ENCODE measurements at places on chromosomes 1 and 21. TPM values are rescaled to one million over a fixed set of nuclear protein-coding genes. Genes with fewer than 3 reads are reported as not detected.

DNA sequence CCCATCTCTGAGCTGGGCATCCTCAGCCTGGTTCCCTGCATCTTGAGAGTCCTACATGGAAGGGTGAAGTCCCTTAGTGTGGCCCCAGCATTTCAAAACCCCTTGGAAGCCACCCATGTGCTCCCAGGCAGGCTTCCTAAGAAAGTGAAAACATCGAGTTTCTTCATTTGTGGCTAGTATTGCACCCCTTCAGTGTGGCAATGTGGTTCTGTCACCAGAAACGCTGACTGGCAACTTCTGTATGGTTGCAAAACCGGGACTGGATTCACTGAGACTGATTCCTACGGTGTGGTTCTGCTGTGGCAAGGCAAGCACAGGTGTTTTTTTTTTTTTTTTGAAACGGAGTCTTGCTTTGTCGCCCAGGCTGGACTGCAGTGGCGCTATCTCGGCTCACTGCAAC, 9.0 kb upstream of the IFNGR2 start:
- no peak for DNase-seq

- DNase-seq: no peak
Observed at GRCh38 chr1:26324550-26324949, 6.8 kb downstream of the CD52 start.

DNA sequence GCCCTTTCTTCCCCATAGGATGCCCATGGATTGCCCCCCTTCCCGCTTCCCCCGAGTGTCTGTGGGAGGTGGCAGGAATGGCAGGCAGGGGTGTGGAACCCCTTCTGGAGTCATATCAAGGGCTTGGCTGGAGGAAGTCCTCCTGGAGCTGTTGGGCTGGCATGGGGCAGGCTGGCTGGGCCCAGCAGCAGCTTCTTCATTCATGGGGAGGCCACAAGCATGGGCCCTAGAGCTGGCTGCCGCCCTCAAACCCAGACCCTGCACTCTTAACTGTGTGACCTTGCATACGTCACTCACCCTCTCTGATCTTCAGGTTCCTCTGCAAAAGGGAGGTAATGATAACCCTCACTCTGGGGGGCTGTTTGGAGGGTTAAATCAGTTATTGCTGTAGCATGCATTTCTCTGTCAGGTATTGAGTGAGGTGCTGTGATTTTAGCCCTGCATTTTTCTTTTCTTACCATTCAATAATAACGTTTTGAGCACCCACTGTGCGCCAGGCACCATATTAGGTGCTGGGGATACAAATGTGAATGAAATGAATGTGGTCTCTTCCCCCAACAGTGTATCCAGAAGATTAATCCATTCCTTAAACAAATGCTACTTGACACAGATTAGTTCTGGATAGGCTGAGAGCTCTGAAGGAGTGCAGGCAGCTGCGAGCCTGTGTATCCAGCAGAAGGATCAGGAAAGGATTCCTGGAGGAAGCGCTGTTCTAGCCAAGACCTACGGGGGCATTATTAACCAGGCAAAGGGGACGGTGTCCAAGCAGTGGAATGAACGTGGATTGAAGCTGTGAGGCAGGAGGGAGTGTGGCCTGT, 9.3 kb downstream of the PCSK9 start:
- no peak for DNase-seq

Gene FALEC
- polyA plus RNA-seq: 0.67 TPM

Gene DIO1
- 0.77 TPM for polyA plus RNA-seq

GRCh38 chr21:33588485-33589335, at the start of gene DONSON:
DONSON (minus strand) TSS chr21:33588684; CDS start chr21:33588641, 43 bp downstream.
- DNase-seq: peak; percentile 90

GRCh38 chr1:38534473-38534823, 325.1 kb downstream of the RRAGC start:
- no peak for DNase-seq

DNA sequence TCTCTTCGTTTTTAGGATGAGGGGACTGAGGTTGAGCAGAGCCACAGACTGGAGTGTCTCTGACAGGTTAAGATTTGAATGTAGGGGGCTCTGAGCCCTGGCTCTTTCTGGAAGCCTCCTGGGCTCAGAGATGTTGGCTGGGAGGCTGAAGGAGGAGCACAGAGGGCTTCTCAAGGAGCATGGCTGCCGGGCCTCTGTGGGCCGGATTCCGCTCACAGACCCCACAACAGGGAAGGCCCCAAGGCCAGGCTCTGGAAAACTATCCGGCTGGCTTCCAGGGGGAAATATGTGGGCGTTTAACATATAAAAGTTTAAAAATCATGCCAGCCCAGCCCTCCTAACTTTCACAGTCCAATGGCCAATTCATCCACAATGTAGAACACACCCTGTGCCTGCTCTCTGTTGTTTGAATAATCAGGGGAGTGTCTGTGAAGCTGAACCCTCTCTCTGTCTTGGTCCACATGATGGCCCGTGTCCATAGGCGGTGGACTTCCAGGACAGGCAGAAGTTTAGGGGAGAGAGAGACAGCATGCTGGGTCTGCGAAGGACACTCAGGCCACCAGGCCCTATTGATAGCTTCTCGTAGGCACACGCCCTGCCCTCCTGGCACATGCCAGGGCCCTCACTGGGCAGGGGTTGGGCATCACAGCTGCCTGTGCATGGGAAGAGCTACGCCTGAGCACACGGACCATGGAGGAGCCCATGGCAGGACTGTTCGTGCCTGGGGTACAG, 10.8 kb downstream of the OBSCN start:
- no peak for DNase-seq

Gene ZNF697
- polyA plus RNA-seq: 19.6 TPM

Gene DIP2A
- polyA plus RNA-seq: 56.0 TPM

DNA sequence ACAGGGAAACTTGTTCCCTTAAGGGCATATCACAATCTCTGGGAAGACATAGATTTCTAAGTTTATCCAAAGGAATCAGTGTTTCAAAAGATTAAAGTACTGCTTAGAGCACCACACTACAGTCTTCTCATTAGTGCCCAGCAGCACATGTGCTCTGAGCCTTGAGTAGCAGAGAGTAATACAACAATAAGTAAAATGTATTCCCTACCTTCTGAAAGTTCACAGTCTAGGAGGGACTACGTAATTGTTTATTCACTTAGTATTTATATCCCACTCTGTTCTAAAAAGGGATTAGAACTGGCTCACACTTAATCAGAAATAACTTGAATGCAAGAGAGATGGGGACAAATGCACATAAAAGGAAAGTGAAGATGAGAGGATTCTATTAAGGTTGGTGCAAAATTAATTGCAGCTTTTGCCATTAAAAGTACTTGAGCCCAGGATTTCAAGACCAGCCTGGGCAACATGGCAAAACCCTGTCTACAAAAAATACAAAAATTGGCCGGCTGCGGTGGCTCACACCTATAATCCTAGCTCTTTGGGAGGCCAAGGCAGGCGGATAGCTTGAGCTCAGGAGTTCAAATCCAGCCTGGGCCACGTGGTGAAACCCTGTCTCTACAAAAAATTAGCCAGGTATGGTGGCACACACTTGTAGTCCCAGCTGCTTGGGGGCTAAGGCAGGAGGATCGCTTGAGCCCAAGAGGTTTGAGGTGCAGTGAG, 9.0 kb downstream of the SYNC start:
- no peak for DNase-seq

DNA sequence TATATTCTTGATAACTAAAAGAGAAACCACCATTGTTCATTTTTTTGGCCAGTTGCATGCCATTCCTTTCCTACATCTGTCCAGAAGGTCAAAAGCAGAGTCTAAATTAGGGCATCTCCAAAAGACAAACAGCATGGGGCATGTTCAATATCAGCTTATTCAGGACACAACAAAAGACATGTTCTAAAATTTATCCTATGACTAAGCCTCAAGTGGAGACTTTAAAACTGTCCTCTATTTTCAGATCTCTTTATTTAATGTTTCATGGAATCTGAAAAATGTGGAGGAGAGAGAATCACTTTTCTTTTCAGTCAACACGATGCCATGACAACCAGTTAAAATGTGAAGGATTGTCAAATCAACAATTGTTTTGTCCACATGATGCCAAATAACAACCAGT, 303.4 kb upstream of the PRMT6 start:
- no peak for DNase-seq

DNA sequence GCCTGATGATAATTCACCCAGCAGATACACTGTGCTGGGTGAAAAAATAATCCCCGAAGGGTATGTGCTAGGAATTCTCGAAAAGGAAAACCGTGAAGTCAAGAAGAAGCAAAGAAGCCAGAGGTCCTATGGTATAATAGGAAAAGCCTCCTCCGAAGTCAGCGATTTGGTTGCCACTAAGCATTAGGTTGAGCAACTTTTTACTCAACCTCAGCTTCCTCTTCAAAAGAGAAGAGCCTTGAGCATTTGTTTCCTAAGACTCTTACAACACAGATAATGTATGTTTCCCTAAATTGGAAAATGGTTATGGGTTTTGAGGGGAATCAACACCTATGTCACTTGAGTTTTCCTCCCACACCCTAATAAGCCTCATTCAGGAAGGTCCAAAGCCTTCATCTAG, 21.3 kb upstream of the MNDA start:
- no peak for DNase-seq

DNA sequence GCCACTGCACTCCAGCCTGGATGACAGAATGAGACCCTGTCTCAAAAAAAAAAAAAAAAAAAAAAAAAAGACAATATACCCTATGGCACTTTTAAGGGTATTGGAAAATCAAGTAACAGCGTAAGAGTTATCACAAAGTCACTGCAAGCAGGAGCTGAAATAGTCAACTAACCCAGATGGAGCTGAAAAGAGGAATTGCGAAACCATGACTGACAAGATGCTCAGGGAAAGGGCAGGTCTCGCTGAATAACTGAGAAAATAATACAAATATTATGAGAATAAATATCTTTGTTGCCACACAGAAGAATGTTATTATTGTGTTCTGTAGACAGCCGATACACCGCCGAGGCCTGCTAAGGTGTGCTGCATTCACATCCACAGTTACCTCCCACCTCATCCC, 17.8 kb downstream of the HLCS start:
- DNase-seq: no peak

DNA sequence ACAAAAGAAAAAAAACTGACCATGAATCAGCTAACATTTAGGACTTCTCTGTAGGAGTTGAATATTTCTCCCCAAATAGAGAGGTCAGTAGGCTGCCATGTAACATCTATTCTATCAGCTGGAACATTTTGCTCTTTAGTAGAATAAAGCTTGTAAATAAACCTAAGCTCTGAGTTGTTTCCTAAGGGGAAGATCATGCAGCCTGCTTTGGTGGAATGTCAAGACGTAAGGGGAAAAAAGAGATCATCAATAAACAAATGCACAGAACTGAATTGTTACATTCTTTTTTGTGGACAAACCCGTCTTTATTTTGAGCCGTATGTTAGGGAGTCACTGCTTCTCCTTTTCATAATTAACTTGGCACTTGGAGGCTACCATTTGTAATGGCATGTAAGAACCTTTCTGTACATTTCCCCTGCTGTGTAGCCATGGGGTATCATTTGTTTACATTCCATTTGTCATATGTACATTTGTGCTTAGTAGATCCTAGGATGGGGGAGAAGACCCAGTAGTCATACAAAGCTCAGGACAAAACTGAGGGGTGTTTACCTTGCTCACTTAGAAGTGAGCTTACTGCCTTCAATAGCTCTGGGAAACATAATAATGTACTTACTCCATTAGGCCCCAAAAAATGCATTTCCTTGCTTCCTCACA, 10.8 kb upstream of the PALMD start:
- DNase-seq: no peak

Gene CA14
- 4.5 TPM for polyA plus RNA-seq

DNA sequence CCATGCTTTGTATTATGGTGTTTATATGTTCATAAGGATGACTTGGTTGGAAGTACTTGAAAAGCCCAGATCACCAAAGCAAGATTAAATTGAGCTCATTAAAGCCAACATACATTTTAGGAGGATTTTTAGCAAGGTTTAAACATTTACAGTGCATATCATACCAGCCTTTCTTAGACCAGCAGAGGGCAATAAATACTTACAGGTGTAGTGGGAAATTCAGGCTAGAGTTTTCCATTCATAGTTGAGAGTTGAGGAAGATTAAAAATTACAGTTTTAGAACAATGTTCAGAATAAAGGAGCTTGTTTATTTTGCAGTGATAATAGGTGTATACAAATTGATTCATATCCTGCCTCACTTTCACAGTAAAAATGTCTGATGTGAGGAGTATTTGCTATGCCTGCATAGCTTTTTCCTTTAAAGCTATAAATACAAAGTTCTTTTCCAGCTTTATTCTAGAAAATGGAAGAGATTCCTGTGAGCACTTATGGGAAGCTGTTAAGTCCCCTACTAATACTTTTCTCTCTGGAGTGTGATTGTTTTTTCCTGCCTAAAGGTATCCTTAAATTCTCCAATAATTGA, 35.3 kb downstream of the DTL start:
- DNase-seq: no peak

Gene DYRK1A
- 67.2 TPM for polyA plus RNA-seq

- no peak for DNase-seq
Observed at GRCh38 chr1:906600-907420, 16.9 kb upstream of the SAMD11 start.

DNA sequence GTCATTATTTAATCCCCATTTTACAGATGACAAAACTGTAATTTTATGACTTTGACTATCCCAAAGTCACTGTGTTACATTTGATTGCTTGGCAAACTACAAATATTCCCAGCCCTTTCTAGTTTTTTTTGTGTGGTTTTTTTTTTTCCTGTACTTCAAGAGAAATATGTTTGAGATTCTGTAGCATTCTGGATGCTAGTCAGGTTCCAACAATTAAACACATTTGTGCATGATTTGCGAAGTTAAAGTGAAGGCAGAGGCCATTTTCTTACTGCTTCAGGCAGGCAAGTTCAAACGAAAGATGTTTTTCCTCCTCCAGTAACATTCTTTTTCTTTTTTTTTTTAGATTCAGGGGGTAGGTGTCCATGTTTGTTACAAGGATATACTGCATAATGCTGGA, 107.9 kb upstream of the SERTAD4 start:
- no peak for DNase-seq

Gene SMCP
- polyA plus RNA-seq: not detected

DNA sequence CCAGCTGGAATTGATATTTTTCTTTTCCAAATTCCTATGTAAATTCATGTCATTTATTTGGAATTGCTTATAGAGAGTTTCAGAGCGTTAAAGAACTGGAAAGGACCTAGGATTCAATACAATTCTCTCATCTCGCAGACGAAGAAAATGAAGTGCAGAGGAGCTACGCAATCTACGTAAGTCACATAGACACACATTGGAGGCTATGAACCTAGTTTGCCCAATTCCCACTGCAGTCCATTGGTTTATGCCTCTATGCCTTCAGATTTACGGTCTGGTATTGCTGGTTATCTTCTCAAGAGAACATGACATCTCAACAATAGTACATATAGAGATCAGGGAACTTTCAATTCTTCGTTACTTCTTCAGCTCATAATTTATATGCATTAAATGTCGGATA, 971 bp upstream of the RNF2 start:
- no peak for DNase-seq

GRCh38 chr21:16422702-16423101, 692.9 kb downstream of the USP25 start:
- no peak for DNase-seq

Gene LAD1
- polyA plus RNA-seq: 14.5 TPM

Gene MCOLN3
- 1.8 TPM for polyA plus RNA-seq

DNA sequence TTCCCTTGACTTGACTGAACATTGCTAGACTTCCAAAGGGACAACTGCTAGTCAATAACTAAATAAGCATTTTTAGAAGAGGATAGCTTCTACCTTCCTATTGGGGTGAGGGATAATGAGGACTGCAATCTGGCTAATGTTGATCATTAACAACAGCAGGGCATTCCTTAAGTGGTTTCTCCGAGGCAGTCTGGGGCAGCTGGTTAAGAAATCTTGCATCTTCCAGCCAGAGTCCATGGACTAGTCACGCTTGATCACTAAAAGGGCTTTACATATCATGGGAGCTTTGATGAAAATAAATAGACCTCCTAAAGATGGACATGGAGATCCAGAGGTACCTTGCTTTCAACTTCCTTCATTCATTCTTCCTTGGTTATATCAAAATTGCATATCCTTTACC, 329.4 kb upstream of the ESRRG start:
- DNase-seq: no peak

Measured in right lung (tissue), 10 donors.